ENCODE measurements at places on chromosomes 6 and 20.

DNA sequence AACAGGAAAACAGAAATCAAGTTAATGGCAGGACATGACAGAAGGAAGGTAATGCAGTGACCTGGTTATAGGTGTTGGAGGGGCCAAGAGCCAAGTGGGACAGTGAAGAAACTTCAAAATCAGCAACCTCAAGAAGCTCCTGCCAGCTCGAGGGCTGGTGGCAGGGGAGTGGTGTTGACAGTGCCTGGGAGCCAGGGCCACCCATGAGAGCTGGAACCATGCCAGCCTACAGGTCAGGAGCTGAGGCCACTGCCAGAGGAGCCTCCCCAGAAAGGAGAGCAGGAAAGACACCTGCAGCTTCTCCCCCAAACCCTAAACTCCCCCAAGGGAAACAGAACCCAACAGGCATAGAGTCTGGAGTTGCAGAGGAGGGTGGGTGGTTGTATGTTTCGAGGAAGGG, 262.1 kb downstream of the LRFN2 start:
- no peak for DNase-seq

DNA sequence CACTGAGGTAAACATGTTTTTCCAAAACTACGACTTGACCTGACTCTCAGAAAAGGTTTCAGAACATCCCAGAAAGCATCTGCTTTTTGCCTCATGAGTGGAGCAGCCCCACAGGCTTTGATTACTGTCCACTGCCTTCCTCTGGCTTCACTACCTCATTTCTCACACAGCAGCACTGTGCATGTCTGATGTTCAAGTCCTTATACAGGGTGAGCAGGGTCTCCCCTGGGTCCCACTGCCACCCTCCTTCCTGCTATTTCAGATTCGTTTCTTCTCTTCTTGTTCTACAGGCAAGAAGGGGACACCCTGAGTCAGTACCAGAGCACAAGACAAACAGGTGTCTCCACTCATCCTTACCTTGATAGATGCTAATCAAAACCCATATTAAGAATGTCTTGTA, 64.7 kb upstream of the NFATC2 start:
- no peak for DNase-seq

- DNase-seq, result no peak
These were observed 137.3 kb downstream of the HTR1B start for GRCh38 chr6:77326029-77326428.

DNA sequence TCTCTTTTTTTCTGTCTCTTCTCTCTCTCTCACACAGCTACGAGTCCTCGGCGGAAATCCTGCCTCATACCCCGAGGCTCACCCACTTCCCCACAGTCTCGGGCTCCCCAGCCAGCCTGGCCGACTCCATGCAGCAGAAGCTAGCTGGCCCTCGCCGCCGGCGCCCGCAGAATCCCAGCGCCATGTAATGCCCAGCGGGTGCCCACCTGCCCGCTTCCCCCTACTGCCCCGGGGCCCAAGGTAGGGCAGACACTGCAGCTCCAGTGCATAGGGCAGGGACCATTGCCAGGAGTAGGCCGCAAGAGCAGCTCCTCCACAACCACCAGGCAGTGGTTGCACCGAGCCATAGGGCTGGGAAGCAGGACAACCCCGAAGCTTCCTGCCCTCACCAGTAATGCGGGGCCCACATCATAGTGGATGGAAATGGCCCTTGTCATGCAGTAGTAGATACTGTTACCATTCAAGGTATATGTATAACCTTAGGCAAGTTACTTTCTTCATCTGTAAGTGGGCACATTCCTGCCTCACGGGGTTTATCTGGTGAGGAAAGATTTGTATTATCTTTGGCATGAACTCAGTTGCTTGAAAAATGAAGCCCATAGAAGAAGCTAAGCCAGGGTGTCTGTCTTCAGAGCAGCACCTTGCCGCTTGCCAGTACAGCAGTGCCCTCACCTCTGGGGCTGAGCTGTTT, 36.9 kb upstream of the ID1 start:
- DNase-seq, result no peak

DNA sequence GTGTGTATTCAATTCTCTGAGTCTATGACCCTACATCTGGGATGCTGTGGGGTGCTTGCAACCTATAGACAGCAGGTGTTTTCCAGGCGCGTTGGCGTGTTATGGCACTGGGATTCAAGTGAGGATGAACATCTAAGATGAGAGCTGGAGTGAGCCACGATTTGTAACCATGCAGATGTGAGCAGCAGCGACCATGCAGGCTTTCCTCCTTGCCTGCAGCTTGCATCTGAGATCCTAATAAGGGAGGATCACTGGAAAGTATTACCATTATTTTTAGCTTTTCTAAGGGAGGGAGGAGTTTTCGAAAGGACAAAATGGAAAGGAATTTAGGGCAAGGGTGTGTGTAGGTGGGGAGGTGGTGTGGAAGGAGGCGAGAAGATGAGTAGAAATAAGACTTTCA, 216.7 kb downstream of the ATXN1 start:
- DNase-seq, result no peak

DNA sequence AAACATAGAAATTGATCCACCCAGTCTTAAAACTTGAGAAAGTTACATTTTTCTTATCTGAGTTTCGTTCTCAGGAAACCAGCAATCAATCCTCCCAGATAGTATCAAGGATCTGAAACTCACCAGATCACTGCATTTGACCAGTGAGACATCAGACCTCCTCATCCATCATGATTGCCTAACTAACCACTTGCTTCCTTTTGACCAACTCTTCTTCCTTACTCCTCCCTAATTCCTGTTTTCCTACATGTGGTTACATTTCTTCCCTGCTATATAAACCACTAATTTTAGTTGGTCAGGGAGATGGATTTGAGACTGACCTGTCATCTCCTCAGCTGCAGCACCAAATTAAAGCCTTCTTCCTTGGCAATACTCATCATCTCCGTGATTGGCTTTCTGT, 357.1 kb upstream of the POU3F2 start:
- no peak for DNase-seq

DNA sequence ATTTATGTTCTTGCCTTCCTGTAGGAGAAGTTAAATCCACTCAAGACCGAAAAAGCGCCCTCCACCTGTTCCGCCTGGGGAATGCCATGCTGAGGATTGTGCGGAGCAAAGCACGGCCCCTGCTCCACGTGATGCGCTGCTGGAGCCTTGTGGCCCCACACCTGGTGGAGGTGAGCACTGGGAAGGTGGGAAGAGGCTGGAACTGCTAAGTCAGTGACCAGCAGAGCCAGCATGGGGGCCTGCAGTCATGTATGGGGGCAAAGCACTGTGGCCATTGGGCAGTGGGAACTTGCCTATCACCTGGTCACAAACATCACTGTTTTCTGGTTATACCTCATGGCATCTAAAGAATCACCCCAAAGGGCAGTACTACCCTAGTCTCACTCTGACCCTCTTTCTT, 78.5 kb upstream of the PBOV1 start:
- no peak for DNase-seq

DNA sequence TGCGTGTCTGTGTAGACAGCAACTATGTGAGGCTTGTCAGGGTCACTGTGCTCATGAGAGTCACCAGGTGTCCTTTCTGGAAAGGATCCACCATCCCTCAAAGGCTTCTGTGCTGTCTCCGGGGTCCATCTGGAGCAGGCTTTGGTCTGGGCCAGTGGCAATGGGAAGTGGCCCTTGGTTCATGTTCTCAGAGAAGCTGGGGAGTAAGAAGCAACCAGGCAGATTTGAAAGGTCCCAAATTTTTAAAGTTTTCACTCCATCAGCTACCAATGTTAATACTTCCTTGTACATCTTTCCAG, 68.2 kb downstream of the GCNT2 start:
- no peak for DNase-seq

- DNase-seq, result no peak
These were observed 428.2 kb downstream of the BMP2 start for GRCh38 chr20:7195704-7196103.

GRCh38 chr6:33936886-33937285, 133.1 kb upstream of the MLN start:
- no peak for DNase-seq

GRCh38 chr6:27768556-27768955, 143.6 kb downstream of the OR2B2 start:
- no peak for DNase-seq

DNA sequence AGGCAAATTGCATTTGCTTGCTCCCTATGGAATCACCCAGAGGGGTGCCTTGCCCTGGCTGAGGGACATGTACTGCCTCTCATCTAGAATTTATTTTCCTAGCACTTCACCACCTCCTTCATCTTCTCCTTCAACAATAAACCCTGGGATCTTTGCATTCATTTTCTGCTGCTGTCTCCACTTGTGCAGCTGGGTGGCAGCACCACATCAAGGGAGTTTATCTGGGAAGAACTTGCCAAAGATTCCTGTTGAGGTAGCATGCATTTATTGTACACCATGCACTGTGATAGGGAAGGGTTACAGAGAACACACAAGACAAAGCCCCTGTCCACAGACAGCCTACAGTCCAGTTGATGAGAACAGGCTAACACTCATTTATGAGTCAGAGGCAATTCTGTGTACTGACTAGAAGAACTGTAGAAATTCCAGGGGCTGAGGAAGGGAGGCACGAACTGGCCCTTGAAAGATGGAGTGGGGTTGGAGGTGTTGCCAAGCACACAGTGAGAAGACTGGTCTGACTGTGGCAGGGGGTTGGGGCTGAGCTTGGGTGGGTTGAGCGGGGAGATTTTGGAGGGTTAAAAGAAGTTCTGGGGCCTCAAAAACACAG, 17.5 kb downstream of the C20orf173 start:
- peak; percentile 56 for DNase-seq

GRCh38 chr20:32761831-32762753, at the start of gene DNMT3B:
DNMT3B (plus strand) TSS chr20:32762385; CDS start chr20:32780324, 17,939 bp downstream.
- DNase-seq, result peak; percentile 96

DNA sequence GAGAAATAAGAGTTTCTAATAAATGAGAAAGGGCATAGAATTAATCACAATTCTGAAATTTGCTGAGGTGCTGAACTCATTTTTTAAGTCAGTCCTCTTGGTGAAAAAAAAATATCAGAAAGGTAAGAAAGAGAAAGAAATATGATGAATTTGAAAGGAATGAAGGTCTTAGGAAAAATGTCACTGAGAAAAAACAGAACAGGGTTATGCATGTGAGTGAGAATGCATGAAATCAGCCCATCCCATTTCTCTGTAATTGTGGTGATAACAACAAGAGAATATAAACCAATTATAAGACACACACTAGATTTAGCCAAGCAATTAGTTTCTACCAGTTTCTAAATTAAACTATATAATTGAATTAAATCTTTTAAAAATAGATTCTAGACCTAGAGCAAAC, 138.9 kb downstream of the TBX18 start:
- DNase-seq, result peak; percentile 6

Measured in GM03348 (cell line).